ENCODE measurements at places on chromosomes 6 and 20.

GRCh38 chr6:147675281-147675680, 166.8 kb downstream of the SAMD5 start:
- H3K4me3 ChIP-seq: no peak overlapping the region
- no peaks in the 10 kb centered on the region for H3K27me3 ChIP-seq
- no peak for DNase-seq
- no peak overlapping the region for H3K27ac ChIP-seq
- H3K4me1 ChIP-seq: no peaks in the 10 kb centered on the region

- H3K27me3 ChIP-seq: peaks cover 42% of the 10 kb centered on the region
- no peak for DNase-seq
- no peaks in the 10 kb centered on the region for H3K36me3 ChIP-seq
- H3K4me3 ChIP-seq: no peak overlapping the region
- H3K27ac ChIP-seq: no peak overlapping the region
- peaks cover 42% of the 10 kb centered on the region for H3K4me1 ChIP-seq
Observed at GRCh38 chr20:59748619-59749191, 144.4 kb downstream of the PHACTR3 start.

DNA sequence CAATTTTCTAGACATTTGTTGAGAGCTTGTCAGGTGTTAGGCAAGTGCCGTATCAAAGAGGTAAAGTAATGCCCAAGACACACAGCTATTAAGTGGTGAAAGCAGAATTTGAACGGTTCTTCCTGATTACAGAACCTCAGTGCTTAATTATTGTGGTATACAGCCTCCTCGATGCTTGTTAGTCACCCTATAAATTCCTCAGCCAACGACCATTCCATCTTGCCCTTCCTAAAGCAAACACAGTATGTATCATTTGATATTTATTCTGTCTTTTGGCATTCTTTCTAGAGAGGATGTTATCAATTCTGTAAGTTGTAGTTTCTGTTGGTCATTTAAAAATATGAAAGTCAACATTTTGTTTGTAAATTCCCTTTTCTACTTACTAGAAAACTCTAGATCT, 297.8 kb upstream of the BMP2 start:
- H3K4me1 ChIP-seq: no peaks in the 10 kb centered on the region
- no peaks in the 10 kb centered on the region for H3K36me3 ChIP-seq
- H3K27me3 ChIP-seq: no peaks in the 10 kb centered on the region
- H3K4me3 ChIP-seq: no peak overlapping the region
- no peak for DNase-seq

DNA sequence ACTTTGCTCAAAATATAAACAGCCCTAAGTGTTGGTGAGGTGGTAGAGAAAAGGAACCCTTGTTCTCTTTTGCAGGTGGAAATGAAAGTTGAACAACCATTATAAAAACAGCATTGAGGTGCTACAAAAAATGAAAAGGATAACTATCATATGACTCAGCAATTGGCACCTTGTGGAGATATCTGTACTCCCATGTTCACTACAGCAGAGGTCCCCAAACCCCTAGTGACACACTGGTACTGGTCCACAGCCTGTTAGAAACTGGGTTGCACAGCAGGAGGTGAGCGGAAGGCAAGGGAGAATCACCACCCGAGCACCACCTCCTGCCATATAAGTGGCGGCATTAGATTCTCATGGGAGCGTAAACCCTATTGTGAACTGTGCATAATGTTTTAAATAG, 267.4 kb upstream of the THEMIS start:
- no peak overlapping the region for H3K27ac ChIP-seq
- no peaks in the 10 kb centered on the region for H3K36me3 ChIP-seq
- H3K27me3 ChIP-seq: no peaks in the 10 kb centered on the region

GRCh38 chr6:129543981-129544380, 166.0 kb downstream of the ARHGAP18 start:
- H3K4me1 ChIP-seq: no peaks in the 10 kb centered on the region
- H3K4me3 ChIP-seq: no peak overlapping the region
- no peak overlapping the region for H3K27ac ChIP-seq
- no peak for DNase-seq

- DNase-seq: no peak
- no peak overlapping the region for H3K27ac ChIP-seq
- no peak overlapping the region for H3K4me3 ChIP-seq
- no peaks in the 10 kb centered on the region for H3K36me3 ChIP-seq
- H3K27me3 ChIP-seq: peaks cover 18% of the 10 kb centered on the region
- no peaks in the 10 kb centered on the region for H3K4me1 ChIP-seq
Observed at GRCh38 chr6:170076466-170077165, 214.3 kb downstream of the DLL1 start.

- H3K36me3 ChIP-seq: no peaks in the 10 kb centered on the region
- H3K27me3 ChIP-seq: no peaks in the 10 kb centered on the region
Observed at GRCh38 chr6:20182926-20183521, 29.2 kb downstream of the MBOAT1 start.

DNA sequence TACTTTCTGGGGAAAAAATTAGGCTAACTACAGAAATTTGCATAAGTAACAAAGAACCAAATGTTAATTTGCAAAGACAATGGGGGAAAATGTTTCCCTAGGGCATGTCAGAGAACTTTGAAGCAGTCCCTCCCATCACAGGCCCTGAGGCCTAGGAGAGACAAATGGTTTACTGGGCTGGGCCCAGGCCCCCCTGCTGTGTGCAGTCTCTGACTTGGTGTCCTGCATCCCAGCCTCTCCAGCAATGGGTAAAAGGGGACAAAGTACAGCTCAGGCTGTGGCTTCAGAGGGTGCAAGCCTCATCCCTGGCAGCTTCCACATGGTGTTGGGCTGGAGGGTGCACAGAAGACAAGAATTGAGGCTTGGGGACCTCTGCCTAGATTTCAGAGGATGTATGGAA, 788.4 kb downstream of the FRK start:
- no peak overlapping the region for H3K4me3 ChIP-seq
- no peak for DNase-seq
- H3K27ac ChIP-seq: no peak overlapping the region
- no peaks in the 10 kb centered on the region for H3K4me1 ChIP-seq

DNA sequence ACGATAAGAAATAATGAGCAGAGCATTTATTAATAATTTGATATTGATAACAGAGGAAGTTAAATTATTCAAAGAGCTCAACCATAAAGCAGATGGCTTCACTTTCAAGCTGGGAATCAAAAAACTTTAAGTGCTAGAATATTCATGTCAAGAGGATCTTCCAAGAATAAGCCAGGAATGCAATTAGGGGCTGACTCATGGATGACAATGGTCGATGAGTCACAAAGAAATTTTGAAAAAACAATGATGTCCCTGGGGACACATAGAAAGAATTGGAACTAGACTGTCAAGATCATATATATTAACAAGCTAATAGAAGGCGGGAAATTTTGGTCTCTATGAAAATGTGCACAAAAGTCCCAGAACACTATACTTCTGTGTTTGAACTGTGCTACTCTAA, 304.1 kb downstream of the LAMA2 start:
- H3K4me3 ChIP-seq: no peak overlapping the region
- no peaks in the 10 kb centered on the region for H3K4me1 ChIP-seq
- no peak for DNase-seq
- no peaks in the 10 kb centered on the region for H3K27me3 ChIP-seq
- no peak overlapping the region for H3K27ac ChIP-seq

DNA sequence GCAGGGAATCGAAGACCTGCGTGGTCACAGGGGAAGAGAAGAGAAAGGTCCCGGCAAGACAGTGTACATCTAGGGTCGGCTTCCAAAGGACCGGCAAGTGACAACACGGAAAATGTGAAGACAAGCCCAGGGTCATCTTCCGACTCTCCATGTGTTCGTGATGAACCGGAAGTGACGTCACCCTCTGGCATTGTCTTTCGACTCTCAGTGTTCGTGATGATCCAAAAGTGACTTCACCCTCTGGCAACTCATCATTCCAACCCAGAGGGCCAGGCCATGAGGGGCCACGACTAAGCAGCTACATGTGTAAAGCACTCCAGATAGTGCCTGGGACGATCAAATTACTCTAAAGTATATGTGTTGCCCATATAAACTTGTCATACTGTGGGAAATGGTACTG, 290.8 kb downstream of the THBS2 start:
- H3K4me3 ChIP-seq: no peak overlapping the region
- no peak overlapping the region for H3K27ac ChIP-seq

GRCh38 chr6:84118191-84118590, 84.6 kb downstream of the MRAP2 start:
- no peak for DNase-seq
- no peak overlapping the region for H3K27ac ChIP-seq
- no peaks in the 10 kb centered on the region for H3K4me1 ChIP-seq
- H3K4me3 ChIP-seq: no peak overlapping the region
- no peaks in the 10 kb centered on the region for H3K36me3 ChIP-seq

- no peaks in the 10 kb centered on the region for H3K4me1 ChIP-seq
- peaks cover 2% of the 10 kb centered on the region for H3K27me3 ChIP-seq
- no peak overlapping the region for H3K27ac ChIP-seq
Observed at GRCh38 chr20:21712443-21713059, 7.1 kb downstream of the PAX1 start.
